NCI-H1092 treated with DMSO at 0.1 percent for 48 hours (cell line): ENCODE measurements at places on chromosomes 12 and 14.

DNA sequence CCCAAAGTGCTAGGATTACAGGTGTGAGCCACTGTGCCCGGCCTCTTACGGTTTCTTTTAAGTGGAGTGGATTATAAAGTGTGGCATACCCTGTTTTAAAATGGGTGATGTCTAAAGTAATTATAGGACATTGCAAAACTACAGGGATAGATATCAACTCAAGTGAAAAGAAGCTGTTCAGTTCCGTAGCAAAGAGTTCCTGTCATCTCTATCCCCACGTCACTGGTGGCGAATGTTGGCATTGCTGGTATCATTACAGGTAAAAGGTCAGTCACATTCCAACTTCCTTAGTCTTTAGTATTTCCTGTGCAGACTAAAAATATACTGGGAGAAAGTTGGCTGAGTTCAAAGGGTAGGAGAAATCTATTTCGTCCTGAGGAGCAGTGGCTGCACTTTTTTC, 95.6 kb upstream of the SLC38A2 start:
- no peak for DNase-seq

DNA sequence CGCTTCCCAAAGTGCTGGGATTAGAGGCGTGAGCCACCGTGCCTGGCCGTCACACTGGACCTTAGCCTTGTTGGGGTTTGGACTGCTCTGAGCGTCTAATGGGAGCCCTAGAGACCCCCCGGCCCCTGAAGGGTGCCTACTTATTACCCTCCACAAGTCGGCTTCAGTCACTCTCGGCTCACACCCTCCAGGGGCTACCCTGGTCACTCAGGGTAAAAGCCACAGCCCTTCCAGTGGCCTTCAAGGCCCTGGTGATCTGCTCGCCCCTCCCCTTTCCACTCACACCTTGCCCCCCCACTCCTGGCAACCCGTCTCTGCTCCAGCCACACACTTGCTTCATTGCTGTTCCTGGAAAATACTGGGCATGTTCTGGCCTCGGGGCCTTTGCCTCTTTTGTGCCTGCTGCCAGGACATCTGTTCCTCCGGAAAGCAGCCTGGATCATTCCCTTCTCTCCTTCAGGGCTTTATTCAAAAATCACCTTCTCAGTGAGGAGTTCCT, 3.6 kb upstream of the MORN3 start:
- DNase-seq: no peak

DNA sequence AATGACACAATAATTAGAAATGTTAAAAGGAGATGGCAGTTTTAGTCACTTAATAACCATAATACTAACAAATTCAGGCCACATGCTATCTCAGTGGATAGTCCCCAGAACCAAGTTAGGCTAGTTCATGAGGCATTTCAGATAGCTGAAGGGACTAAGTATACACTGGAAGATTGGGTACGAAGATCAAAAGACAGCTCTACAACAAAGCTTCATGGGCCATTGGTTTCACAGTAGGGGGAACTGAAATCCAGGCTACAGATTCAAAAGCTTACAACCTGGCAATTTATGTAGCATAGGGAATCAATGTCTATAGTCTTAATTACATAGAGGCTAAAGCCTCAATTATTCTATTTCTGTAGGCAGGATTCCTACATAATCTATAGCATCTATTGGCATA, 343.0 kb downstream of the RGS6 start:
- DNase-seq: no peak

DNA sequence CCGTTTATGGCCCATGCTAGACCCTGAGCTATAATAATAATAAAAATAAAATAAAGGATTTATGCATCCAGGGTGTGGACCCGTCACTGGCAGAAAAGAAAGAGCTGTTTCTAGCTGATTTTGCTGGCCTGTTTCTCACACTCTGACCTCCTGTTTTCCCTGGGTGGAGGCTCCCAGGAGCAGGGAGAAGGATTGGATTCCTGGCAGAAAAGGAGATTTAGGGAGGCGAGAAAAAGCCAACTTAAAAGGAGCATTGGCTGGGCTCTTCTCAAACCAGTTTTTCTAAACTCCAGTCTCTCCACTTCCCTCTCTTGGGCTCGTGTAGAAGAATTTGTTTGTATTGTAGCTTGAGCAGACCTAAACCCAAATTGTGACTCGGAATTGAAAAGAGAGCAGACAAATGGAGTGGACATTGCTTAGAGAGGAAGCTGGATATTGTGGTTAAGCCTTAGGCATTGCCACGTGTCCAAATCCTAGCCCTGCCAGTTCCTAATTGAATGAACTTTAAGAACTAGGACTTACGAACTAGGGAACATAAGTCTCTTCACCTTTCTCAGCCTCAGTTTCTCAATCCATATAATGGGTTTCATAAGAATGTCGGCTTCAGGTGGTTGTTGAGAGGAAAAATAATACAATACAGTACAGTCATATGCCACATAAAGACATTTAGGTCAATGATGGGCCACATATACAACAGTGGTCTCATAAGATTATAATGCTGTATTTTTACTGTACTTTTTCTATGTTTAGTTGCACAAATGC, 14.4 kb upstream of the TBX5 start:
- no peak for DNase-seq

GRCh38 chr12:67661311-67662021, 12.9 kb downstream of the DYRK2 start:
- DNase-seq: no peak

DNA sequence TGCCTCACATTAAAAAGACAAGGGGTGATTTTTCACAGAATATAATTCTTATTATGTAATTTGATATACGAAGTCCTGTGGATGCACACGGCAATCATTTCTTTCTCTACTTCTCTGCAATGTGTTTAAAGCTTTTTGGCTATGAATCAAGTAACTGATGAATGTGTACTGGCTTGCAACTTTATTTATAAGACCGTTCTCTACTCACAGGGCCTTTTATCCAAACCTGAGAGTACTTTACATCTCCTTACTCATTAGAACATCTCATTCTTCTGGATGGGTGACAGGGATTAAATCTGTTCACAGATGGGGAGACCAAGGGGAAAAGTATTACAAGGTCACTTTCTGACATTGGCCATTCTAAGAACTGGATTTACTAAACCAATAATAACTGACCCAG, 215.8 kb upstream of the DIO2 start:
- no peak for DNase-seq

GRCh38 chr14:45072126-45072525, 11.8 kb upstream of the PRPF39 start:
- DNase-seq: no peak

DNA sequence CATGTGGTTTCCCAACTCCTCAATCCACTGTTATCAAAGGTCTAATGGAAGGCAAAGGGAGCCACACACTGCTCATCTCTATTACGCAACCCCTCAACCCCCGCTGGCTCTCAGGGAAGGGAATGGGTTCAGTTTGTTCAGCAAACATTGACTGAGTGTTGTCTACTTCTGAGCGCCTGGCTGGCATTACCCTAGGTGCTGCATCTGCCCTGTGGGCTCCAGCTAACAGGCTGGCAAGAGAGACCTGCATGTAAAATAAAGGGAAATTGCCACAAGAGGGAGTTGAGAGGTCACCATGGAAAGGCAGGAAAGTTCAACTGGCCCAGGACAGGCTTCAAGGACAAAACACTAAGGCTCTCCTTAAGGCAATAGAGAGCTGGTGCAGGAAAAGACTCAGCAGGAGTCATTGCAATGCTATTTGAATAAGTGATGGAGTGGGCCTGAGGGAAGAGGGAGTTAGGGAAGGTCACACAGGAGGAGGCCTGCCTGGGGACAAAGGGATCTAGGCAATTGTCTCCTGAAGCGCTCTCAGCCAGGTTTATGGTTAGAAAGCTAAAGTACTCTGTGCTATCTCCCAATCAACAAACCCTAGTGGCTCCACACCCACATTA, 5.5 kb upstream of the ZNF740 start:
- DNase-seq: peak; percentile 68

DNA sequence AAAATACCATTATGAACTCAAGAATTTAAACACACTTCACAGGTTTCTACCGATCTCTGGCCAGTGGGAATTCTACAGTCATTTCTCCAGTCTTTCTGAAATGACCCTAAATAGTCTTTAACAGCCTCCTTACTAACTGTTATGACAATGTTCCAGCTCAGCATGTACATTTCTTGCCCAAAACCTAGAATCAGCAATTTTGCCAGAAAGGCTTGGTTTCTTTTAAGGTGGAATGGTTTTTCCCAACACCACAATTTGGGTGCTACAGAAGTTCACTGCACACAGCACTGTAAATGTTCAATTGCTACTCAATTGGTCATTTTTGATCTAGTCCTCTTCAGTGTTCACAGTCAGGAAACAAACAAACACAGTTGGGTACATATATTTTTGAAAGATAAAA, 69.7 kb downstream of the LRP6 start:
- DNase-seq: no peak

DNA sequence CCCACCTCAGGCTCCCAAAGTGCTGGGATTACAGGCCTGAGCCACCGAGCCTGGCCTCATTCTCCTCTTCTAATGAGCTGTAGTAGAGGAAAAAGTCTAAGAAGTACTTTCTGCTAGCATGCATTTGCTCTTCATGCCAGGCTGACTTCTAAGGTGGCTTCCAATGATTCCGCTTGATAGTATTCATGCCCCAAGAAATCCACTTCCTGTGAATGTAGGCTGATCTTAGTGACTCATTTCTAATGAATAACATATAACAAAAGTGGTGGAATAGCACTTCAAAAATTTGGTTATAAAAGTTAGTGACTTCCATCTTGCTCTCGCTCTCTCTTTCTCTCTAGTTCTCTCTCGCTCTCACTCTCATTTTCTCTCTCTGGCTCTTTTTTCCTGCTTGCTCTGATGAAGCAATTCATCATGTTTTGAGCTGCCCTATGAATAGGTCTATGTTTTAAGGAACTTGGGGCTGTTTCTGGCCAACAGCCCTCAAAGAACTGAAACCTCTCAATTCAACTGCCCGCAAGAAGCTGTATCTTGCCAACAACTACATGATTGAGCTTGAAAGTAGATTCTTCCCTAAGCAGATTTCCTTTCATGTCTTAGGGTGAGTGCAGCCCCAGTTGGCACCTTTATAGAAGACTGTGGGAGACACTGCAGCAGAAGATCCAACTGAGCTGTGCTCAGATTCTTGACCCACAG, 282.9 kb downstream of the RMST start:
- DNase-seq: no peak

- no peak for DNase-seq
Observed at GRCh38 chr12:910416-910815, 39.1 kb downstream of the RAD52 start.

DNA sequence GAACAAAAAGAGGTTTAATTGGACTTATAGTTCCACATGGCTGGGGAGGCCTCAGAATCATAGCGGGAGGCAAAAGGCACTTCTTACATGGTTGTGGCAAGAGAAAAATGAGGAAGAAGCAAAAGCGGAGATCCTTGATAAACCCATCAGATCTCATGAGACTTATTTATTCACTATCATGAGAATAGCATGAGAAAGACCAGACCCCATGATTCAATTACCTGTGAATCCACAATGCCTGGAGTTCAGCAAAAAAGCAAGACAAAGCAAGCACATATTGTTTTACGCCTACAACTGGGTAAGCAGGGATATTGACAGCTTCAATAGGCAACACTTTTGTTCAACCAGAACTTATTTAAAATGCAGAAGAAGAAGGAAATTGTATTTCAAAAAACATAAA, 218.2 kb downstream of the RPL10L start:
- no peak for DNase-seq

DNA sequence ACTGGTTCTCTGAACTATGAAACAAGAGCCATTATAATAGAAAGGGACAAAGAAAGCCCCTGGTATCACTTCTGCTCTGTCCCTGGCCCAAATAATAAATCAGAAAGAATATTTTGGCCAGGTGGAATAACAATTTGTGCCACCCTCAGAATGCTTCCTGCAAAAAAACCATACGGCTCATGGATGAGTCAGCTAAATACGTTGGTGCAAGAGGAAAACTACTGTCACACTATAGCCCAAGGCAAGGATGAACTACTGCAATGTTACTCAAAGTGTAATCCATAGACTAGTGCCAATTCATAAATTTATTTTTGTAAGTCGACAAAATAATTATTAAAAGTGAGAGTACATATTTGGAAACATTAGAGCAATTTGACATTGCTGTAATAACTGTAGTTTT, 68.2 kb downstream of the ANKS1B start:
- no peak for DNase-seq

DNA sequence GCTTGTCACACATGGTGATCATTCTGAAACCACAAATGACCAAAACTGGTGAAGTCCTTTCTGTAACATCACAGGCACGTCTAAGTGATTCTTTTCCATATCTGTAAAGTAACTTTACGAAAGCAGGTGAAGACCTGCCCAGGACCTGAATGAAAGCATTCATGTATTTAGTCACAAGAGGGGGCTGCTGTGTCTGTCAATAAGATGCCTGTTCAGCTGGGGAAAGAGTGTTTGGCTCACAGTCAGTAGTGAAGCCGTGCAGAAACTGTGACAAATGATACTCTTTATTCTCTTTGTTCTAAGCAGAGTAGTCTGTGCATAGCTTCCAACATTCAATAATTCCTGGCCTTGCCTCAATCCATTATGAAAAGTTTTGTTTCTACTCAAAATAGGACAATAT, 373.5 kb upstream of the OR4E1 start:
- DNase-seq: no peak

- DNase-seq: peak; percentile 64
Observed at GRCh38 chr14:29016050-29016900, 249.7 kb downstream of the FOXG1 start.

DNA sequence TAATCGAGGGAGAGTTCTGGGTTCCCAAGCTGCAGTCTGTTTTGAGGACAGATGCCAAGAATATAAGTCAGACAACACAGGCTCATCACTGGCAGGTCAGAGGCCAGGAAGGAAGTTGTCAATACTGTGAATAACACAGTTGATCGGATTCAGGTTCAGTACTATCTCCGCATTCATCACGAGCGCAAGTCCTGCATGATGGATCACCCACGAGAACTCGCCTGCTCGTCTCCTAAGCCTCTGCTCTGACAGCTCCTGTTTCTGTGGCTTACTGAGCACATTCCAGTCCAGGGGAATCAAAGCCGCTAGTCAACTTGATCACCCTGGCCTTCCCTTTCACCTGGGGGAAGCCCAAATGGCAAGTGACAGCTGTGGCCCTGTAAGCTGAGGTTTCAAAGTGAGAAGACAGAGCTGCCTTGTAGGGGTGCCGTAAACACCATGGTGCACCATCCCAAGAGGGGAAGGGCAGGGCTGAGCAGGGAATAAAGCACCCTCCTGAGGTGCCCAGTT, 60.1 kb upstream of the DICER1 start:
- DNase-seq: no peak

DNA sequence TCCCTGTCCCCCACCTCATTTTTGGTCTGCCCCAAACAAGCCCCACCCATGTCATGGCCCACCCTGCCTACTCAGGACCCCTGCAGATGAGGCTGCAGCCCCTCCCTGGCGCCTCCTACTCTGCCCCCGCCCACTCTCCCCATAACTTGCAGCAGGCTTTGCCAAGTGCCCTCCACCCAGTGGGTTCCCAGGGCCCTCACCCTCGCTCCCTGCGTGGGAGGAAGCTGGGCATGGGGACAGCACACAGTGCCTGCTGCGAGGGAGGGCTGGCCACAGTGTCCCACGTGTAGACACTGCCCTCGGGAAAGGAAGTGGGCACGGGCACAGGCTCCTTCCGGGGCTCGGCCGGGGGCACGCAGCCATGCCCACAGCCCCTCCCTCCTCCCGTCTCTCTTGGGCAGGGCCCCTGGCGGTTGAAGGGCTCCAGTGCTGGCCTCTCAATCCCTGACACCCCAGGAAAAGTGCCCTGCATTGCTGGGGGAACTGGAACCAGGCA, 9.4 kb downstream of the AKT1 start:
- DNase-seq: no peak
